ENCODE measurements at places on chromosomes 16 and 17.

DNA sequence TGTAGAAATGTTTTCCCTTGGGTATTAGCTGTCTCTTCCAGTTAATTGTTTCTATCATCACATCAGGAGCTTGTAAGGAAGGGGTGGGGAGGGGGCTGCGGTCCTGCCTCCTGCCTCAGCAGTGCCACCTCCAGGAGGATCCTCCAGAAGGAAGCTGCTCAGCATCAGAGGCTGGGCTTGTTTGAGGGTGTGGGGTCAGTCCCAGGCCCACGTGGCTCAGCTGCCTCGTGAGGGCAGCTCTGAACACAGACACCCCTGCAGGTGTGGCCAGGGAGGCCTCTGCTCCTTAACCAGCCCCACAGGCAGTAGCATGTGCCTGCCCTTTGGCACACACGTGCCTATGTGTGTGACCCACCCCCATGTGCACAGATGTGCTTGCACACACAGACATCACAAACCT lies 46.3 kb downstream of the MRM1 start:
- no peak for DNase-seq

DNA sequence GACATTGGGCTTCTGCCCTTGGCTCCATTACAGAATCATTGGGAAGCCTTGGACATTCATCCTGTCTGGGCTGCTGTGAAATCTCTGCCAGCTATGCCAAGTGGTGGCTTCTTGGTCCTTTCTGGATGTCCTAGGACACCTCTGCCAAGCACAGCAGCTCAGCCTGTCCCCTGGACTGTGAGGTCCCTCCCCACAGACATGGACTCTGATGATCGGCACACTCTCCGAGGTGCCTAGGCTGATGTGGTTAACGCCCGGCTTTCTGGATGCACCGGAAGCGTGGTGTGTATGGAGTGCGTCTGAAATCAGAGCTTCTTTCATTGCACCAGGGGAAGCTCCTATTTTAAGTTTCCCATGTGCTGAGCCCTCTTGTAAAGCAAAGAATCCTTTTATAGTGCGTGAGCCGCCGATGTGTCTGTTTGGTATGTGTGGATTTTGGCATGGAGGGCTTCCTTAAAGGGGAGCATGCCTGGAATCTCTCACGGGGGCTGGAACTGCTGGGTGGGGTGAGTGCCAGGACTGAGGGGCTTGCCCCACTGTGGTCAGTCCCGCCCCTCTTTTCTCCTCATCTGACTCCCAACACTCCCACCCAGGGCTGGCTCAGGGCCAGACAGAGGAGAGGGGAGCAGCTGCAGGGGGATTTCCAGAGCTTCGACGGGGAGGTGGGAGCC lies 7.0 kb upstream of the ARHGAP23 start:
- no peak for DNase-seq

DNA sequence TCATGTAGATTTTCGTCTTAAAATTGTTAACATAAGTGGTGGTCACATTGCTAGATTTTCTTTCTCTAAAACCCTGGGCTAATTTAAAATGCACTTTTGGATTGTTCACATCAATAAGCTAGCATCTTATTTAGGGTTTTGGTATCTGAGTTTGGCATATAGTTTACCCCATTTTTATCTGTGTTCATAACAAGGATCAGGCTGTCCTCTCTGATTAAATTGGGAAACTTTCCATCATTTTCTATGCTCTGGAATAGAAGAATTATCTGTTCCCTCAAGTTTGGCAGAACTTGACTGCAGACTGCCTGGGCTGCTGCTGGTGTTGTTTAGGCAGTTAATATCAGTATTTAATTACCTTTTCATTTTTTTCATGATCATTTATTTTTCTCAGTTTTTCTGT lies 1.8 kb downstream of the SPECC1 start:
- DNase-seq, result no peak

DNA sequence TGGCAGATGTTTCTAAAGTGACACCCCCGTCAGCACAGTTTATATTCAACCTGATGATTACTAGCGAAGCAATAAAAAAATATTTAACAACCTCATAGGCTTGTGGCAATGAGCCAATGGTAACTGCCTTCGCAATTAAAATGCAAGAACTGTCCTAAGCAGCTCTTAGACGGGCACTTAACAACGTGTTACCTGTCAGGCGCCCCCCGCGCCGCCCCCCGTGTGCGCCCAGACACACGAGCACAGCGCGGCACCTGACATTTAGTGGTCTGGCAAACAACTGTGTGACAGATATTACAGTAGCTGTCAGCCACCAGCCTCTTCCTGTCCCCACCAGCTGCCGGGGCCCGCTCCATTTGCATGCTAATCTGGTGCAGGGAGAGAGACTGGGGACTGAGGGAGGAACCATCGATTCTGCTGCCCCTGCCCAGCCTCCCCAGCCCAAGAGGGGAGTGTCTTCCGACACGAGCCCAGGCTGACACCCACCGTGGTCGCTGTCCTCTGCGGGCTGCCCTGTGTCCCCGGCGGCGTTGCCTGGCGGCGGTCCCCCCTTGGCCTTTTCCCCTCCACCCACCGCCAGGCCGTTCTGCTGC lies 12.7 kb downstream of the NDUFAF8 start:
- DNase-seq, result no peak
